ENCODE measurements at places on chromosomes 2 and 18.
A peak's percentile ranks its signal among the peaks of the same experiment; 100 is the strongest.

DNA sequence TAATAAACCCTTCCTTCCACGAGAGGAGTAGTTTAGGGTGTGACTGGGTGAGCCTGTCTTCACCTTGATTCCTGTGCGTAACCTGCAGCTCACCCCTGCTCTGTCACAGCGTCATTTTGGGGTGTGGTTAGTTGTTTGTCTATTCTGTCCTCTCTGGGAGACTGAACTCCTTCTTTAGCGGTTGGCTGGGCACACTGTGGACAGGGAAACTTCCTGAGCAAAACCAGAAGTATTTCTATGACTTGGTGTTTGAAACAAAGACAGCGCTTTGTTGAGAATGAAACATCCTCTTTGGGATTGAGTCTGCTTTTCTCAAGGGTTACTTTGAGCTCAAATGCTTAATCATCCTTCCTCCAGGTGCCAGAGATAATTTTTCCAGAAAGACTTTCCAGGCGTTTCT, 270.7 kb downstream of the HRH4 start:
- no peak for DNase-seq

GRCh38 chr2:219406861-219407230, 11.3 kb upstream of the DES start:
- DNase-seq = no peak

GRCh38 chr2:3837086-3837485, 133.7 kb downstream of the DCDC2C start:
- no peak for DNase-seq

- no peak for DNase-seq
Observed at GRCh38 chr18:50629148-50629631, 69.3 kb downstream of the MAPK4 start.

GRCh38 chr2:129721846-129722245, 257.6 kb upstream of the RAB6C start:
- DNase-seq = no peak

GRCh38 chr18:27073404-27073830, 111.7 kb downstream of the CHST9 start:
- no peak for DNase-seq

DNA sequence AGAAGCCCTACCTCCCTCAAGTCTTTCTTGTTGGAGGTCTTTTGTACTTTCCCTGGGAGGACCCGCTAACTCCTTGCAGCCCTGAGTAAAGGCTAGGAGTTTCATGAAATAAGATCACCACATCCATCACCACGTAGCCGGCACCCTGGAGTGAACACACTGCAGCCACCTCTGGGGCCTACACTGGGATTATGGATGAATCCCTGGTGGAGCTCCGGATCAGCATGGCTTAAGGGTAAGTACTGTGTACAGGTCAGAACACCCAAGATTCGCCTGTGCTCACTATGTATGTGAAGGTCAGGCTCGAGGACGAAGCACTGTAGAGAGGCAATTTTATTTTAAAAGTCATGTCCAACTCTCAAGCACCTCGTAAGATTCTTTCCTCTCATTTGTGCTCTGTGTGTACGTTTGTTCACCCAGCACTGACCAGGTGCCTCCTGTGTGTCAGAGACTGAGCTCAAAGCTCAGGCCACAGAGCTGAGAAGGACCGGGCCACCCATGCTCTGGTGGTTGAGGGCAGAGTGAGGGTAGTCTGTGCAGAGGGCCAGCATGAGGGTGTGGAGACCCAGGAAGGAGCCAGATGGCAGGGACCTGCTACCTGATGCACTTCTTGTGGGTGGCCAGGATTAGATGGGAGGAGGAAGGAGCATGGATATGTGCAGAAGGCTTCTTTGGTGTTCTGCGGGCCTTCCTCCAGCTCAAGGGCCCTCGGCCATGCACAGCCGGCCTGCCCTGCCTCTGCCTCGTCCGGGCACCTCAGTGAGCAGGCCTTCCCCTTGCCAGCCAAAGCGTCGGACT, 66.7 kb upstream of the TFCP2L1 start:
- DNase-seq = no peak

DNA sequence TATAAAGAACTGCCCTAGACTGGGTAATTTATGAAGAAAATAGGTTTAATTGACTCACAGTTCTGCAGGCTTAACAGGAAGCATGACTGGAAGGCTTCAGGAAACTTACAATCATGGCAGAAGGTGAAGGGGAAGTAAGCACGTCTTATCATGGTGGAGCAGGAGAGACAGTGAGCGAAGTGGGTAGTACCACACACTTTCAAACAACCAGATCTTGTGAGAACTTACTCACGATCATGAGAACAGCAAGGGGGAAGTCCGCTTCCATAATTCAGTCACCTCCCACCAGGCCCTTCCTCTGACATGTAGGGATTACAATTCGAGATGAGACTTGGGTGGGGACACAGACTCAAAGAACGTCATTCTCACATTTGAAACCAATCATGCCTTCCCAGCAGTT, 260.1 kb upstream of the FAM98A start:
- no peak for DNase-seq

DNA sequence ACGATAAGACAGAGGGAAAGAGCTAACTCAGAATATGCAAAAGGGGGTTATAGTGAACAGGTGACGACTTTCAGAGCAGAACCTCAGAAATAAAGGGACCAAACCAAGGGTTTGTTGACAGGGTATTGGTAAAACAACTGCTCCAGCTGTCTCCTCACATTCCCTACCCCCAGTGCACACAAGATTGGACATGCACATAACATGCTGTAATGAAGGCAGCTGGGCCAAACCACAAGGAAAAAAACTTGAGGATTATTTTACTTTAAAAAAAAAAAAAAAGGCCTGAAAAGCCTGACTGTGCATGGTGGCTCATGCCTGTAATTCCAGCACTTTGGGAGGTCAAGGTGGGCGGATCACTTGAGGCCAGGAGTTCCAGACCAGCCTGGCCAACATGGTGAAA, 3.5 kb downstream of the RBM43 start:
- DNase-seq = no peak

DNA sequence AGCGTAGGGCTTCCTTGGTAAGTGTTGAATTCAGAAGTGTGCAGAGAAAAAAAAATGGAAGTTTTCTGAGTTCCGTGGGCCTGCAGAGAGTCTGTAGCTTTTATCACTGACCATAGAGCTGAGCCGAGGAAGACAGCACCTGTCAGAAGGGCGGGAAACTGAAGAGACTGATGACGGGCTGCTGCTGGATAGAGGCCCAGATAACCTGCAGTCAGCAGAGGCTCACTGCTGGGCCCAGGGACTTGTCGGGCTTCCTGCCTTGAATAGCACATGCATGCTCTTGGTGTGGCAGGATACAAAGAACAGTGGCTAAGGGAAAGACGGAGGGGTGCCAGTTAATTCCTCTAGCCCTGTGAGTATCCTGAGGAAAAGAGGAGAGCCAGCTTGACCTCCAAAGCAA, 166.4 kb downstream of the MGAT5 start:
- no peak for DNase-seq

GRCh38 chr2:169684135-169684565, 10.1 kb downstream of the CFAP210 start:
- no peak for DNase-seq

DNA sequence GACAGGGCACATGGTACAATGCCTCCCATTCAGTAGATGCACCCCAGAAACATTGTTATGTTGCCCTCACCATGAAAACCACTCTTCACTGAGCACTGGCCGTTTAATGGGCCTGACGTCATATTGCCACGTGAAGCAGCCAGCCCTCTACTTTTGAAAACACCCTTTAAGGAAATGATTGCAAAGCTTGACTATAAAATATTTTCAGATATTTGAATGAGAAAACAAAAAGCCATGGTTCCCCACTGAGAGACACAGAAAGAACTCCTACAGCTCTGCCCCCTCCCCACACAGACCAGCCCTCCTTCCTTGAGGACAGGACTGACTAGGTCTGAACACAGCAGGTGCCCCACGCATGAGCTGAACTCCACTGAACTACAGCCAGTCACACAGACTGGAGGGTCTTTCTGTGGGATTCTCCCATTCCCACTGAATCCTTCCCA, 349.1 kb downstream of the ANAPC1 start:
- peak; percentile 28 for DNase-seq

DNA sequence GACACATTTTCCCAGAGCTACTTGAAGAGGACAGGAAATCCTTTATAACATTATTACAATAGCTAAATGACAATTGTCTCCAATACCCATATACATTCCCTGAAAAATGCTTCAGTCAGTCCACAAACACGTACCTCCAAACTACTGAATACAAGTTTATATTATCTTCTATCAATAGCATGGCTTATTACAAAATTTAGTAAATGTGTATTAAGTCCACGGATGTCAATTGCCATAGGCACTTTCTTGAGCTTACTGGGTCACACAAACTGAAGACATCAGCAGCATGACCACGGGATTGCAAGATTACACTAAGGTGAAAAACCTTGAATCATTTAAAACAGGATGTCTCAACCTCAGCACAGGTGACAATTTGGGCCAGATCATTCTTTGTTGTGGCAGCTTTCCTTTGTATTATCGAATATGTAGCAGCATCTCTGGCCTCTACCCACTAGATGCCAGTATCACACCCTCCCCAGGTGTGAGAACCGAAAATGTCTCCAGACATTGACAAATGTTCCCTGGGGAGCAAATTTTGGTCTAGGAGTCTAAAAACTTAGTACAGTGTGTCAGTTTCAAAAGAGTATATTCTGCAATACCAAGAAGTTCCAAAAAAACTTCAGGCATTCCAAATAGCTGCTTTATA, 1.4 kb downstream of the MBD2 start:
- peak; percentile 67 for DNase-seq

- no peak for DNase-seq
Observed at GRCh38 chr2:135701442-135701841, 40.2 kb upstream of the UBXN4 start.

DNA sequence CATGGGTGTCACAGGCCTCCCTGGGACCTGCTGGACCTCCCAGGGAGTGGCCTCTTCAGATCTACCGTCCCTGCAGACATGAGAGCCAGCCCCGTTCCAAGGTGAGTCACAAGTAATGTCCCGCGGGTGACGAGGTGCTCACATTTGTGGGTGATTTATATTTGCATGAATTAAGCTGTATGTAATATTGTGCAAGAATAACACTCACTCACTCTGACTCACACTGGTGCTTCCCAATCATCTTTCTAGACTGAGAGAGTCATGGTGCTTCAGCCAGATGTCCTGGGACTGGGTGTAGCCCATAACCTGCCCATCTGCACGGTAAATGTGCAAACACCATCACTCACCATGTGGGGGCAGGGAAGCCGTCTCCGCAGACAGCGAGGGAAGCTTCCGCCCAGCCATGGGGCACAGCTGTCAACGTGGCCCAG, 347.5 kb upstream of the SALL3 start:
- no peak for DNase-seq

DNA sequence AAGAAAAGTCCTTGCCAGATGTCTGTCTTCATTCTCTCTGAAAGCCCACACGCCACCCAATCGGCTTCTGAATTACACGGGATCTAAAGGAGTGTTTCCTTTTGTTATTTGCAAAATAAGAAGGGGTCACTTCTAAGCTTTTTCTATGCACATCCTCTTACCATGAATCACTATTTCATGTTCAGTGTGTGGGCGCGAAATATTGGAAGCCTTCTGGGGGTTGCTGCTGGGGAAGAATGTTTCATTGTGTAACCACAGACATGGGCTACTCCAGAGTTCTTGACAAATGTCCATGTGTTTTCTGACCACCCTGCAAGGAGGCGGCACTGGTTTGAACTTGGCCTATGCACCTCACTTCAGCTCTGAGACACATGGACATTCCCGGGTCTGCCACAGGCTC, 133.6 kb upstream of the APCDD1 start:
- no peak for DNase-seq

GRCh38 chr2:197054437-197054836, 127.9 kb upstream of the PGAP1 start:
- no peak for DNase-seq

GRCh38 chr2:197426723-197427603, 7.9 kb downstream of the SF3B1 start:
- no peak for DNase-seq

All from activated naive CD4-positive, alpha-beta T cell treated with anti-CD3 and anti-CD28 coated beads, Interleukin-2, amount 10 ng/mL, durations not matched to agents 7 days and 5 days (primary cell).